ENCODE measurements at places on chromosomes 7 and 10.

GRCh38 chr7:124777268-124777667, 11.7 kb upstream of the GPR37 start:
- no peak for DNase-seq

GRCh38 chr10:4809156-4809555, 16.9 kb upstream of the AKR1E2 start:
- DNase-seq, result no peak

DNA sequence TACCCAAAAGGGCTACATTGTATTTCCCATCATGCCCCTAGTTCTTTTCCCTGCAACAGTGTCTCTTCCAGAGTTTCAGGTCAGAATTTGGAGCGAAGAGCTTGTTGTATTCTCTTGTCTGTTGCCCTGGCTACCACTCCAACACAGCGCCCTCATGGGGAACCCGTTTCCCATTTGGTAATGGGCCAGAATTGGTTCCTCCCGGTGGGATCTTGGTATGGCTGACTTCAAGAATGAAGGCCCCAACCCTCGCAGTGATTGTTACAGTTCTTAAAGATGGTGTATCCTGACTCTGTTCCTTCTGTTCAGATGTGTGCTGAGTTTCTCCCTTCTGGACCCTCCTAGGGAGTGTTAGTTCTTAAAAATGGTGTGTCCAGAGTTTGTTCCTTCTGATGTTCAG, 110.5 kb upstream of the ZNF32 start:
- DNase-seq, result no peak

DNA sequence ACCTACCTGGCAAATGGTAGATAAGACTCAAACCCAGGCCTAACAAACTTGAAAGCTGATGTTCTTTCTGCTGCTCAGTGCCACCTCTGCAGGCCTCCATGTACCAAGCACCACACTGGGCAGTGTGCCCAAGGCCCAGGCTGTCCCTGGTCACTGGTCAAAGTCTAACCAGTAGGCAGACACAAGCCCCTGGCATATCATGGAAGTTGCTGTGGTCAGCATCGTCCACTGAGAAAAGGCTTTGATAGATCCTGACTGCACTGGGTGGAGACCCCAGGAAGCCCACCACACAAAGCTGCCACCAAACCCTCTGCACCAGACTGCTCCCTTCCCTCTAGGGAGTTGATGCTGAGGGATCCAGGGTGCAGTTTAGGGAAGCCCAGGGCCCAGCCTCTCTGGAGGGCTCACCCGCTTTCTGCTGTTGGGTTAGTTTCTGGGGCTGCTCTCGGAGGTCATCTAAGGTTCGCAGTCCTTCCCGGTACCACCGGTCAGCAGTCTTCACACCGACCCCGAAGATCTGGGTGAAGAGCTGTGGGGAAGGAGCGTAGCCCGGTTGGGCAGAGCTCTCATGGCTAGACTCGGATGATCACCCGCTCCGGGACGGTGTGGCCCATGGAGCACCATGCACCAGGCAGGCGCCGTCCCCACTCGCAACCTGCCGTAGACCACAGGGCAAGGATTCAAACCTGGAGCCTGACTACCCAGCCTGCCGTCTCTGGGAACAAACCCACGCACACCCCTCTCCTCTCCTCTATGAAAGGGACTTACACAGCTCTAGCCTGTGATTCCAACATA, 6.0 kb downstream of the POLM start:
- DNase-seq, result no peak

- no peak for DNase-seq
These were observed 446.5 kb upstream of the FOXK1 start for GRCh38 chr7:4235596-4235995.

DNA sequence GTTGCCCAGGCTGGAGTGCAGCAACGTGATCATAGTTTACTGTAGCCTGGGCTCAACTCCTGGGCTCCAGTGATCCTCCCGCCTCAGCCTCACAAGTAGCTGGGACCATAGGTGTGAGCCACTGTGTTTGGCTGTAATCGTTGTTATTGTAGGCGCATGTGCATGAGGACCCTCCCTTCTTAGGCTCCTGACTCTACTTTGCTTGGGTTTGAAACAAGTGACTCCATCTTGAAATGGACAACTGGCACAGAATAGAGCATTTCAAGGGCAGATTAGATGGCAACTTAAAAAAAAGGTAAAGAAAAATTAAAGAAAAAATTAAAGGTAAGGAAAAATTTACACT, 15.4 kb upstream of the GIMAP8 start:
- no peak for DNase-seq

GRCh38 chr7:72297636-72298035, 114.5 kb downstream of the CALN1 start:
- DNase-seq, result no peak

DNA sequence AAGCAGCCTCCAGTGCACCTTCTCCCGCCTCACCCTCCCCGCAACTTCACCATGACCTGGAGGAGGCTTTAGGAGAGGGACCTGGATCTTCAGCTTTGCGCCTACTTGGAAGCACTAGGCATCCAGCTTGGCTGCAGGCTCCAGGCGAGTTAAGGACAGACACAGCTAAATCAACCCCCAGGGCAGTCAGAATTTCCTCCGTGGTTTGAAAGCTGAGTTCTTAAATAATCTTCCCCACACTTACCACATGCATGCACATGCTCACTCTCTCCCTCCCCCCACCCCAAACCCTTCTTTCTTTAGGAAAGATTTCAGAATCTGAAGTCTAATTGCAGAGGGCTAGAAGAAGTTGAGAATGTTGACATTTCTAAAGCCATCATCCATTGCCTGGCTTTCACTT, 36.7 kb upstream of the LRRC4 start:
- DNase-seq, result peak; percentile 20

DNA sequence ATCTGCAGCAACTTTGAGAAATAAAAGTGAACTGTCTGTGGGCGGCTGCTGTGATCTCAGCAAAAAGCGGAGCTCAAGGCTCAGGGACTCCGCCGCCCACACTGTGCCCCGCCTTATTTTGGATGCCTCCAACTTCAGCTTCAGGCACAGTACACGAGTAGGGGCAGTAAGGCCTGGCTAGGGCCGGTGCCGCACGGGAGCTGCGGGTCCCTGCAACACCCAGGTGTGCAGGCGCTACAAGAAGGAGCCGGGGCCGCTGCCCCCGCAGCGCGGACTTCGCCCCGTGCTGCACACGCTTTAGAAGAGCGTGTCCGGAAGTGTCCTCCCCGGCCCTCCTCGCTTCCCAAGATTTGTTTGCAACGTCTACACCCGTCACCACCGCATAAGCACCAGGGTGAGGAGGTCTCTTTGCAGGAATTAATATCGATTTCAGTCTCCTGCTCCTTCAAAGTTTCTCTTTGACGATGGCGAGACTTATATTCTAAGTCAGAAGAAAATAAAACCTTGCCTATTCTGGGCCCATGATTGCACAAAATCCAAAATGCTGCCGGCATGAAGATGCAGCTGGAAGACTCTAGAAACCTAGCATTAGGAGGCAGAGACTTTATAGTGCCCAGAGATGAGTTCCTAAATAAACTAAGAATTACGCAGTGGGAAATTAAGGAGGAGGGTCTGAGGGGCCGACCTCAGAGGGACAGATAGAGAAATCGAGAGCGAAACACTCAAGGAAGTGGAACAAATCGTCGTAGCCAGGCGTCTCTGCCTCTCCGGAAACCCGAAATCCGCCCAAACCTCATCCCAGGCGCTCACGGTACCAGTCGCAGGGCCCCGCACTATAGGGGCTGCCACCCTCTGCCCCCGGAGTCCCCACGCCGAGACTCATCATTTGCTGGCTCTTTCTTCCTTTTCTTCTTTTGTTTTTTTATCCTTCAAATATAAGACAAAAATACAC, 6.4 kb downstream of the VAX1 start:
- DNase-seq, result no peak

DNA sequence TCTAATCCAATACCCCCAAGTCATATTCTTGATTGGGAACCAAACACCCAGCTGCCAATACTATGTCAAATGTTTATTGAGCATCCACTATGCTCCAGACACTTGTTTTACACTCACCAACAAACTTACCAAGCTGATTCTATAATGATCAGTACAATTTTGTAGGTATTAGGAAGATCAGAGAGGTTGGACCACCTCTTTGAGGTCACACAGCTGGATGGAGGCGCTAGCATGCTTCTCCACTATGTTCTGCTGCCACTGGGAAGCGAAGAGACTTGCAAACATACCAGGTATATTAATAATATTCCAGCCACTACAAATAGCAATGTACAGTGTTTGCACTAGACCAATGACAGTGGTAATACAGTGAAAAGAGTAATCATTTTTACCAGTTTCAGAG, 25.6 kb upstream of the SEPHS1 start:
- no peak for DNase-seq

GRCh38 chr7:25122373-25122772, 2.7 kb downstream of the CYCS start:
- no peak for DNase-seq

- no peak for DNase-seq
These were observed 17.6 kb downstream of the ASB13 start for GRCh38 chr10:5648494-5649457.

DNA sequence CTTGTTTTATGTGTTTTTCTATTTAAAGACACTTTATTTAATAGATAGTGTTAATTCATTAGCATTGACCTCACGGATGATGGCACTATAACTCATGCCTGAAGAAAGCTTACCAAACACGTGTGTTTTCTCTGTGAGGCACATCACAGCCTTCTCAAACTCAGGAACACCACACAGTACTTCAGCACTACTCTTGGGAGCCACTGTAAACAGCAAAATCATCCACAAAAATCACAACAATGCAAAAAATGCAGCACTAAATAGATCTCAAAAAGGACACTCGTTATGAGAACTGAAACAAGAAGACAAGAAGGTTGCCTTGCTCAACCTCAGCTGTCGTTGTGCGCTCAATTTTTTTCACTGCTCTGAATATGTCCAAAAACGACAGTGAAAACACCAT, 12.0 kb upstream of the PARP12 start:
- no peak for DNase-seq

GRCh38 chr7:64878684-64879083, 24.4 kb upstream of the ZNF273 start:
- no peak for DNase-seq

DNA sequence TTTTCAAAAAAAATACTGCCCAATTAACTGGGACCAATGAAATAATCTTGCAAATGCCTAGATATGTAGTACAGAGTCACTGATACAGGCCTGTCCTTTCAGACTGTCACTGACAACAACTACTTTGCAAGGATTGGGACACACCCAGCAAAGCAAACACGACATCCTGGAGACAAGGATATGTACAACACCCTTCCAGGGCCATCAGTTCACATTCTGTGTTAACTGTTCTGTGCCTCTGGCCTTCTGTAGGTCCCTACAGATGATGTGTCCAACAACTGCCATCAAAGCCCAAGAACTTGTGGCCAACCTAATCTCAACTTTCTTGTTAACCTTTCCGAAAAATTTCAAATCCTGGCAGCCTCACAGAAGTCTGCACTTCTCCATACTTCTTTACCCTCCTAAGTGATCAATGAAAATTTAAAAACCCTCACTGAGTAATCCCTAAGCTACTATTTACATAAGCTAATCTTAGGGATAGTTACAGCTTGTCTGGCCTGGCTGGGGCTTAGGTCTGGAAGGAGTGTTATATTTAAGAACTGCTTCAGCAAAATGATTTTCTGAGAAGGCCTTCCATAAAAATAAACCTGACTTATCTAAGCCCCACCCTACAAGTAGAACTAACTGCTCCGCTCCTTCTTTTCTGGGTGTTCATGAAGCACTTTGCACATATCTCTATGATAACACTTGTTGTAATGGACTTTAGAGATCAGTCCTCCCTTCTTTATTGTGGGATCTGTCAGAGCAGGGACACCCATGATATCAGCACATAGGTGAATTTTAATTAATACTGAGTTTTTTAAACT, 21.0 kb downstream of the COBL start:
- DNase-seq, result no peak

DNA sequence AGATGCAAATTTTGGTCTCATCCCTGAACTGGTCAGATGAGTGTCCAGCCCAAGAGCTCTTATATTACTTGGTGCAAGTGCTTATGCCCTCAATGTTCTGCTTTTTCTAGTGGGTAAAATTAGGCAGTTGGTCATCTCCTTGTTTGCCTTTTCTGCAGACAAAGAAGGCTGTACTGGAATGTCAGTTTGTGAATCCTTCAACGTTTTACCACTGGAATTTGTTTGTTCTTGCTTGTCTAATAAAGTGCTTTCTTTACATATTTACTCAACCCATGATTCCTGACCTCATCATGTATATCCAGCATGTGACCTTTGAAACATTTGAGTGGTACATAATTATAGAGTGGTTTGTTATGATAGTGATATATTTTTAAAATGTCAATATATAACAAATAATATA, 232.2 kb upstream of the TEX47 start:
- no peak for DNase-seq

- DNase-seq, result no peak
These were observed 7.1 kb downstream of the ASB10 start for GRCh38 chr7:151179946-151180345.

GRCh38 chr7:156903232-156903909, 10.4 kb upstream of the LMBR1 start:
- DNase-seq, result no peak

- DNase-seq, result no peak
These were observed 106.5 kb upstream of the SEMA3C start for GRCh38 chr7:81025360-81025759.

DNA sequence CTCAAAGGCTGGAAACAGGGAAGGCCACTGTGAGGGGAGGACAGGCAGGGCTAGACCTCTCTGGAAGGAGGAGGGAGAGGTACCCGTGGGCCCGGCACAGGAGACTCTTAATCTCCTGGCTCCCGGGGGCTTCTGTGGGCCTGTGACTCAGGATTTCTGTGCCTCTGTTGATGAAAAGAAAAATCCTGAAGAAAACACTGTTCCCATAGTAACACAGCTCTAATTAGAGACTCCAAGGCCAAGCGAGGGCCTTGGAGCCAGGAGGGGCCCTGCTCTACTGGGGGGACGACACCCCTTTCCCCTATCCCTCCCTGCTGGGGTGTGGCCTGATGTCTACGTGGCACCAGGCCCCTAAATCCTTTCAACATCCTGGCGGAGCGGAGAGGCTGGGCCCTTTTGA, 174.1 kb upstream of the TNRC18 start:
- no peak for DNase-seq

GRCh38 chr7:1065585-1066241, 21.4 kb downstream of the GPR146 start:
- peak; percentile 32 for DNase-seq

DNA sequence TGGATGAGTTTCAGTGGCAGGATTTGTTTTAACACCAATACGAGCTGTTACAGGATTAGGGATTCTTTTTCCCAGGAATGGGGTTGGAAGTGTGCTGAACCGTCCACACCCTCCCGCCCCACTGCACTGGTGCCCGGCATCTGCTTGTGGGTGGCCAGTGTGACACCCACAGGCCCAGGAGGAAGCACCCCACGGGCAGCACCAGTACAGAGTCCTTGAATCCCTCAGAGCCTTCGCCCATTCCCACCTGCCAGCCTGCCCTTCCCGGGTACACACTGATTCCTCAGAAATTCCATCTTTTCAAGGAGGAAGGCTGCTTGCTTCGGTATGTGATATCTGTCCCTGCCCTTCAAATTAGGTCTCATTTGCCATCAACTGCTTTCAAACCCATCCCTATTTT, 15.4 kb downstream of the INSIG1 start:
- DNase-seq, result no peak

GRCh38 chr7:18902892-18903291, 214.5 kb downstream of the TWIST1 start:
- no peak for DNase-seq

Measured in Kasumi-1 (cell line).